NCI-H2029 treated with DMSO at 0.1 percent for 48 hours (cell line): ENCODE measurements at places on chromosomes 6 and 20.

DNA sequence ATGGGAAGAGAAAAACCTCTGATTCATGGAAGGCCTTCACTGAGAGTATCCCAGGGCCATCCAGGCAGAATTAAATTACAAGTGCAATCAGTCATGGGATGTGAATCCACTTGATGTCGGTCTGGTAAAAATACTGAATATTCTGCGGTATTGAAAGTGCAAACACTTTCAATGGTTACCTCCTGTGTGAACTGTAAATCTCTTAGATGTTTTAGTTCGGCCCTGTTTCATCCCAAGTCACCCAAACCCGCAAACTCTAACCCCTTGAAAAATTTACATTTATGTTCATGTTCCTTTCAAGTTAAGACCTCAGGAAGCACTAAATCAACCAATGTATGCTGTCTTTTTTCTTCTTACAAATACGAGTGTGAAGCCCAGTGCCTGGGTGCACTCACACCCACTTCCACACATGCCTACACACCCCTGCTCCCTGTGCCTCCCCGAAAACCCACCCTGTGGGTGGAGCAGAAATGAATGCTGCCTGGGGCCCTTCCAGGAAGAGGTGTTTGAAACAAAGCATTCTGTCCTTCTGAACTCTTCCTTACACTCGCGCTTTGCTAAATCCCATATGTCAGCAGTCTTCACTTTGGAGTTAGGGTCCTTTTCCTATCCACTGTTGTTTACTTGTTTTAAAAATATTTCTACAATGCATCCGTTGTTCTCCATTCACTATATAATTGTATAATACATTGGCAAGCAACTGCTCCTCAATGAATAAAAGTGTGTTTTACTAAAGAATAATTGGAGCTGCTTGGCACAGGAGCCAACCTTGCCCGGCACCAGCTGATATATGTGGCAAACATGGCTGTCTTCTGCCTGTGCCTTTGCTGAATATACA is 62.7 kb downstream of the FYN start:
- DNase-seq = no peak

- DNase-seq = no peak
Observed at GRCh38 chr6:44680202-44680720, 292.8 kb downstream of the CDC5L start.

DNA sequence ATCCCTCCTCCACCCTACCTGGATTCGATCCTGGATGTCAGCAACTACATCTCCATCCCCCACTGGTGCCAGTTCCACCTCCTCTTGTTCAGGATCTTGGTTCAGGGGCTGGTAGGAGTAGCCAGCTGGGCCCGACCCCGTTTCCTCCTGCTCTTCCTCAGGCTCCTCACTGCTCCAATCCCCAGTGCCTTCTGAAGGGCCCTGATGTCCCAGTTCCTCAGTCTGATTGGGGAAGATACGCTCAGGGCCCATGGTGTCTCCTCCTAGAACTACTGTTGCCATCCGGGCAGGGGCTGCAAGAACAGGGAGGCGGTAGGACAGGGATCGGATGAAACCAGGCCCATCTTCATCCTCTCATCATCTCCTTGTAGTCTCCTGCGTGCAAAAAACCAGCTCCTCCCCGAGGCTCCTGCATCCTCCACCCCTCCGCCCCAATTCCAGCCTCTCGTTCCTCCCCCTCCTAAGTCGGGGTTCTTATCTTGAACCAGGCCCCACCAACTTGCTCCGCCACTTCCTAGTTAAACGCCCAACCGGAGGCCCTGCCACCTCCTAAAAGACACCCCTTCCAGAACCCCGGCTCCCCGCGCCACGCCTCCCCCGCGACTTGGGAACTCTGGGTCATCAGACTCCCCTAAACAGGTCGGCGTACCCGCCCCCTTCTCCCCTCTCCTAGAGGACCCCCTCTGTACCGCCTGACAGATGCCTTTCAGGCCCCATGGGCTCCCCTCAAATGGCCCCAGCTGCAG is 476 bp downstream of the MEA1 start:
- DNase-seq = no peak

DNA sequence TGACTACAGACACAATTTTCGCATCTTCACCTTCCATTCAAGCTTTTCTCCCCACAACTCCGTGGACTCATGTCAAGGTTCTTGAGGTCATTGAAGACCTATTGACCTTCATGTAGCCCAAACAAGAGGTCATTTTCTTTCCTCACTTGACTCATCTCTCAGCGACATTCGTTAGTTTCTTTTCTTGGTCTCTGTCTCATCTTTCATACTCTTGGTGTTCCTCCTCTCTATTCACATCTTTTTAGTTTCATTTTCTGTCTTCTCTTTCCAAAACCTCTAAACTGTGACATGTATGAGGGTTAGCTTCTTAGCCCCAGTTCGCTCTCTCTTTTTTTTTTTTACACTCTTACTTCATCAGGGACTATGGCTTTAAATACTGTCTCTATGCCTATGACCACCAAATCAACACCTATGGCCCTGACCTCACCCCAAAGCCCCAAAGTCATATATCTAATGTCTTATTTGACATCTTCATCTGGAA is 128.6 kb upstream of the BACH2 start:
- no peak for DNase-seq

DNA sequence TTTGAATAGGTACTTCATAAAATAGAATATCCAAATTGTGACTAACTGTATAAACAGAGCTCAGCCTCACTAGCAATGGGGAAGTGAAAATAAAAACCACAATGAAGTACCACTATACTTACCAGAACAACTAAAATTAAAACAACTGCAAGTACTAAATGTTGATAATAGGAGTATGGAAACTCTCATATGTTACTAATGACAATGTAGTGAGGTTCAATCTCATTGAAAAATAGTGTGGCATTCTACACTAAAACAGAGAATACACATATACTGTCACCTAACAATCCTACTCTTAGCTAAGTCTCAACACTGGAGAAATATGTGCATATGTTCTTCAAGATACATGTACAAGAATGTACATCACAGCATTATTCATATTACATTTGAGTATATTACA is 132.0 kb upstream of the CARMIL1 start:
- DNase-seq = no peak

- DNase-seq = no peak
Observed at GRCh38 chr20:4051413-4052138, 36.2 kb upstream of the RNF24 start.

DNA sequence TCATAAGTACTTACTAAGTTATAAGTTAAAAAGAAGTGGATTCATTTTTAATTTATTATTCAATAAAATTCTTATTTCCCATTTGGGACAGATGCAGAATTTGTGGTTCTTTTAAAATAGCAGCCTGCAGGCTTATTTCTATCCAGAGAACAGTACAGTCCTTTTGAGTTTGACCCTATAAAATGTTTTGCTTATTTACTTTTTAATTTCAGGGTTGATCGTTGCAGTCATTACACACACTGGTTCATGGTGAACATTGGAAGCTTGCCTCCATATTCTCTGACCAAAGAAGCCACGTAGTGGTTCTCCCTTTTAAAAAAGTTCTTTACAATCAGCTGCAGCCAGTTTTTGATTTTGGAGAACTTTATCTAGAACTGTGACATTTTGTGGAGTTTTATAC is 122.9 kb upstream of the PDE7B start:
- no peak for DNase-seq

DNA sequence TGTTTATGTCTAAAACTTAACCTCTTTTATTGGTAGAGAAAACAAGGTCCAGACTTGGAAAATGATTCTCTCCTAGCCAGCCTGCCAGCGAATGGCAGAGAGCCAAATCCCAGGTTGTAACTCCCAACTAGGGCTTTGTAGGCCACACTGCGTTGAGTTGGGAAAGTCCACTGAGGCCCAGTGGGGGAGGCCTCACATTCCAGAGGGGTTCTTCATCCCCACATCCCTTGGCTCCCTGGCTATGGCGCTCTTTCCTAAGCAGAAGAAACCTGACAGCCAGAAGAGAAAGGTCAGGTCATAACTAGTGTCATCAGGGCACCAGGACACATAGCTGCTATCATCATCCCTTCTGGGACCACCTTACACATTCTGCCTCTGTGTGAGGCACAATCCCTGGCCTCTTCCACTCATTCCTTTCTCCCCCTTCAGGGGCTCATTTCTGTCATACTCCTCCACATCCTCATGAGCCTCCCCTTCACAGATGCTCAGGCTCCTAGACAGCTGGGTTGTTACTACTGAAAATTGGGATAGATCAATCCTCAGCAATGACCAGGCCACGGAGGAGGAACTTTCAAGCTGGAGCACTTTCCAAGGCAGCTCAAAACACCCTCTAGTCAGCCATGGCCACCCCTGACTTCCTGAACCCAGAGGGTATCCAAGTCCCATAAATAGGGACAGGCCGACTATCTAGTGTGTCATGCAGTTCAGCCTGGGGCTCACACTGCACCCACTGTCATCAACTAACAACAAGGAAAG is 48.6 kb downstream of the TCP11 start:
- DNase-seq = no peak

DNA sequence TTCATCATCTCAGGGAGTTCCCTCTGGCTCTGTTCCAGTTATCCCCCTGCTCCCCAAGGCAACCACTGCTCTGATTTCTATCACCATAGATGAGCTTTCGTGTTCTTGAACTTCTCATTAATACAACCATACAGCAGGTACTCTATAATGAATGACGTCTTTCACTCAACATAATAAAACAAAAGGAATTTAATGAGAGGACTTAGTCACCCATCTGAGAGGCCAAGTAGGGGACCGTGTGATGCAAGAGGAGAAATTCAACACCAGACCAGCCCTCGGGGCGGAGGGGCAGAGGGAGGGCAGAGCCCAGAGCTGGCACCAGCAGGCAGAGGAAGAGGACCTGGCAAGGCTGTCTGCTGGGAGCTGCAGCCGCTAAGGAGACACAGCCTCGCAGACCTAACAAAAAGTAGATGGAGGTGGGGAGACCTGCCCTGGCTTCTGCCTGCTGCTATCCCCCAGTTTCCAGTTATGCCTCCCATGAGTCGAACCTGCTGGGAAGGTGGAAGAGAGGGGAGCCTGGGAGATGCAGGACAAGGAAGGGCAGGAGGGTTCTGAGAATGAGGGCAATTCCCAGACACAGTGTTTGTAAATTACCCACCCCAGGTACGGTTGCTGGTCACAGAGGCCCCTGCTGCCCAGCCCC is 13.8 kb downstream of the CCN5 start:
- peak; percentile 80 for DNase-seq

DNA sequence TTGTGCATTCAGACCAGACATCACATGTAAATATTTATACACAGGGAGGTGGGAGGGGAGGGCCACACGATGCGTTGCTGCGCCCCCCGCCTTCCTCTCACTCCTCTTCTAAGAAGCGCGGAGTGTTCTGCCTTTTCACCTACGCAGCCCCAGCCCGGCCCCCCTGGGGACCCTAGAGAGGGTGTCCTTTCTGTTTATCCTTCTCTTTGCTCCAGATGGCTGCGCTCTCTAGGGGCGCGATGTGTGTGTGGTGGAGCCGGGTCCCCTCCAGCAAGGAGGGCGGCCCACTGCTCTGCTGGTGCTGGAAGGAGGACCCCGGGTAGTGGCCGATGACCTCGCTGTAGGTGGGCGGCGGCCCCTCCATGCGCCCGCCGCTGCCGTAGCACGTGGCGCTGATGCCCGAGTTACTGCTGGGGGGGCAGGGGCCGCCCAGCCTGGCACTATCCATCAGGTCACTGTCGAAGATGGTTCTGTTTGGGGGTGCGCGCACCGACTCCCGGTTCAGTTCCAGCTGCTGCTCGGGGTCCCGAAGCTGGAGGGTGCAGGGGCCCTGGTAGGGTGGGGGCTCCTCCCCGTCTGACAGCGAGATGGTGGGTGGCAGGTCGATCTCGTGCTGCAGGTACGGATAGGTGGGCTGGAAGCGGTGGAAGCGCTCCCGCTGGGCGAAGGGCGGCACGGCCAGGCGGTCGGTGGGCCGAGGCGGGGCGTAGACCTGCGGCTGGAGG is 31.8 kb upstream of the ZBP1 start:
- DNase-seq = no peak

- no peak for DNase-seq
Observed at GRCh38 chr6:134288538-134289203, 29.2 kb downstream of the SGK1 start.

GRCh38 chr20:57130160-57130772 is 136.2 kb downstream of the BMP7 start:
- no peak for DNase-seq

DNA sequence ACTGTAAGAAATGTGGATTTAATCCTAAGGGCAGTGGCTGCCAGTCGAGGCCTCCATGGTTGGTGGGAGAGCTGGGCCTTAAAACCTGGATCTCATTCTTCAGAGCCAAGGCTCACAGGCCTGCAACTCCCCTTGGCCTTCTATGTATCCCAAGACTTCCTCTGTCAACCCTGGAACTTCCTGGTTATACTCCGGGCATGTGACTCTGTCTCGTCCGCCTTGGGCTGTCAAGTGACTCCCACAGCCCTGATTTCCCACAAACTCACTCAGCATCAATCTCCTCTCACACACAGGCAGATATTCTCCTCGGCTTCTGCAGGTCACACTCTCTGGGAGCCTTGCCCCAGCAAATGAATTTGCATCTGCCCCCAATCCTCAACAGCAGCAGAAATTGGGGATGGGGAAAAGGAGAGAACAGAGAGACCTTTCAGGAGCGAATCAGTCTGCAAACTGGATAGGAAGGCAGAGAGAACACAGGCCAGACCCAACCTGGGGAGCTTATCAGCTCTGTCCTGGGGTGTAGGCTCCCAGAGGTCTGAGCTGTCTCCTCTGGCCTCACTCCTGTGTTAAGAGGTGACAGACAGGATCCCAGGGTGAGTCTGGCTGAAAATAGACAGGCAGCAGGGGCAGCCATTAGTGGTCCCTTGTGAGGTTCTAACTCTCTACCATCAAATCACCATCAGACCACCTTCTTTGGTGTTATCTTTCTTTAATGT is 30.4 kb upstream of the PREX1 start:
- no peak for DNase-seq

DNA sequence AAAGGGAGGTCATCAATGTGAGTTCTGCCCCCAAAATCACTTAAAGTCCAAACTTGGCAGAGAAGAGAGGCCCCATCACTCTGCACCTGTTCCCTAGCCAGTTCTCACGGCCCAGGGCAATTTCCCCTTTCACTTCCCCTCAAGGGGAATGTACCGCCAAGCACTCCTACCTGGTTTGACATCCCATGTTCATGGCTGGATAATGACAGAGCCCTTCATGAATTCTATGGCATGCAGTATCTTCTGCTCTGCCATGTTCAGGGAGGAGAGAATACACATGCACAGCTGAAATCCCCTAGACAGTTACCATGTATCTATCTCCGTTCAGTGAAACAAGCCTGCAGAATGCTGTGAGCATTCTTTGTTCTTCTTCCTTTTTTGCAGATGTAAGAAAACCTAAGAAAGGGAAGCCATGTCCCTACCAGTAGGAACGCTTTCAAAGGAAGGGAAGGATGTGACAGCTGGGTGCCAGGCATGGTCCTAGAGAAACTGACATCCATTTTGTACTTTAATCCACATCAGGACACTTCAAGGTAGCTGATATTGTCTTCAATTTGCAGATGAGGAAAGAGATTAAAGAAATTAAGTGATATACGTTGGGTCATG is 79.8 kb upstream of the ARID1B start:
- no peak for DNase-seq

GRCh38 chr6:62039605-62040004 is 246.4 kb downstream of the KHDRBS2 start:
- DNase-seq = no peak

DNA sequence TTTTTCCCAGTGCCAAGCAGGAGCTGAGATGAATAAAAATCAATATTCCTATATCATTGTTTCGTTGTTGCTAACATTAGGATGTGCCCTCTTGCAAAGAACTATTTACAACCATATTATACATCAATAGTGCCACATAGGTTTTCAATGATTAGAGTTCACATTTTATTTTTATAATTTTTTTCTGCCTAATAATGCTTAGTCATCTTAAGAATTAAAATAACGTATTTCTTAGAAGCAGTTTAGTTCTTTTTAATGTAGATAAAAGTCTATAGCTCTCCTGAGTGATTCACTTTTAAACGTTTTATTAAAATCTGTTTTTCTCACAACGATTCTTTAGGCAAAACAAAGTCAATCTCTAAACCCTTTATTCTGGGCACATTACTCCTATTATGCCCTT is 71.6 kb downstream of the CHD6 start:
- no peak for DNase-seq
